Right hindlimb (tissue), 1 donor: ENCODE measurements at places on chromosomes 13 and 19.

- no peak for DNase-seq
These were observed 463.4 kb downstream of the DIAPH3 start for GRCh38 chr13:59700281-59700680.

DNA sequence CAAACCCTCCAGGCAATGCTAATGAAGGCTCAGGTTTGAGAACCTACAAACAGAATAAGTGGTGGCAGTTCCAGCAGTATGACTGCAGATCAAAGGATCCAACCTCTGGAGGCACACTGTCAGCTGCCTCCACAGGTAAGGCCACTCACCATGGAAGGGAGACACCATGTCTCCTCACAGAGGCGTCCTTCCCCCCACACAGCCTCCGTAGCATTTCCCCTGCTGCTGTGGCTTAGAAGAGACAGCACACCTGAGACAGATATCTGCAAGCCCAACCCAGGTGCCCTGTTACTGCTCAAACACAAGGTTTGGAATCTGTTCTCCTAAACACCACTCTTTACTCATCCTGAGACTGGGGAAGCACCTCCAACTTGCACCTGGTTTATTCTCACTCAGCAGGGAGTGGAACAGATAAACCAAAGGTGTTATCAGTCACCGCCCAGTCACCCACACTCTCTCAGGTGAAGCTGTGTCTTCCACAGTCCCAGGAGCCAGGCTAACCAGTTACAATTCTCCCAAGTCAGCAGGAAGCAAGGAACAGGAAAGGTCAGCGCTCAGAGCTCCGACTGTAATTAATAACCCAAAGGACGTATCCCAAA, 311.2 kb downstream of the FOXO1 start:
- no peak for DNase-seq

DNA sequence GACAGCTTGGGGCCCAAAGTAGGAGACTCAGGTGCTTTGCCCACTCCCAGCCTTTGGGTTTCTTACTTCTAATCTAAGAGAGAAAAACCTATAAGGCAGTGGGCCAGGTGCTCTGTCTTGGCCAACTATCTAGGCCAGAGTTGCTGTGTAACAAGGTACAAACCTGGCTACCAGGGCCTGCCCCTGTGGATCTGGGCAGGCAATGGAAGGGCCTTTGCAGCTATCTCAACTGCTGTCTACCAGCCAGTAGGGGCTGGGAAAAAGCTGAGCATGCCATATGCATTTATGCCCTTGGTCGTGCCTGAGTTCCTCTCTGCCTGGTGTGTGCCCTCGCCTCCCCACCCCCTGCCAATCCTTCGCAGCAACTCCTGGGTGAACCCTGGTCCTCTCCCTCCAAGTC, 16.7 kb upstream of the SERPINE3 start:
- no peak for DNase-seq

- no peak for DNase-seq
These were observed 29.2 kb downstream of the COG6 start for GRCh38 chr13:39684531-39685137.

- no peak for DNase-seq
These were observed 16.9 kb downstream of the SMARCA4 start for GRCh38 chr19:10977742-10978092.

GRCh38 chr13:85286081-85286480, 513.1 kb downstream of the SLITRK6 start:
- no peak for DNase-seq

GRCh38 chr19:14081797-14082674, 3.5 kb downstream of the C19orf67 start:
- no peak for DNase-seq

- DNase-seq = no peak
These were observed at the start of gene KCNRG for GRCh38 chr13:50015258-50015657. Gene KCNRG, plus strand, starts transcription at chr13:50015444. Its CDS starts 50 bp downstream, at chr13:50015494.

- no peak for DNase-seq
These were observed 125.3 kb downstream of the TM9SF2 start for GRCh38 chr13:99626461-99627082.

DNA sequence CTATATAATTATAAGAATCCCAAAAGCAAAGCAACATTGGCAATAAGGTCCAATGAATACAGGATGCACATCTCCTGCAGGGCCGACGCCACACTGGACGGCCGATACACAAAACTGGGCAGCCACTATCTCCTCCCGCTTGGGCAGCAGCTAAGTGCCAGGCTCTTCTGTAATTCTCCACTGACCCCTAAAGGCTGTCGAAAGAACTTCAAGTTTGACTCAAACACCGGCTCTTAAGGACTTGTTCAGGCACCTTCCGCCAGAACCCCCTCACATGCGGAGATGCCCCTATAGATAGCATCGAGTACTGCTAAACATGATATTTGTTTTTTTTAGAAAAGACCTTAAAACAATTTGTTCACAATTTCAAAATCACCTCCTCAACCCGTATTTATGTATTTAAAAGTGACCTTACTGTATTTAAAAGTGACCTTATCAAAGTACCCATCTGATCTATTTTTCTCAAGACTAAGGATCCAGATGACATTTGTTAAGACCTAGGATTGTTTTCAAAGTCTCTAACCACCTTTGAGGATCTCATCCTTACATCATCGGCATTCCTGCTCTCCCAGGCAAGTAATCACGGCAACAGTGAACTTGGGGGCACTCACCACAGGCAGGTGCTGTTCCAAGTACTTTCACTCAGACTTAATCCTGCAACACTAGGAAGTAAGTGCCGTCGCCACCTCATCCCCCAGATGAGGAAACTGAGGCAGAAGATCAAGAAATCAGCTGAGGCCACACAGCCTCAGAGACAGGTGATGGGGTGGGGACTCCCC, 77.8 kb downstream of the TUBGCP3 start:
- DNase-seq = peak; percentile 44
